ENCODE measurements at places on chromosomes 4 and X.

DNA sequence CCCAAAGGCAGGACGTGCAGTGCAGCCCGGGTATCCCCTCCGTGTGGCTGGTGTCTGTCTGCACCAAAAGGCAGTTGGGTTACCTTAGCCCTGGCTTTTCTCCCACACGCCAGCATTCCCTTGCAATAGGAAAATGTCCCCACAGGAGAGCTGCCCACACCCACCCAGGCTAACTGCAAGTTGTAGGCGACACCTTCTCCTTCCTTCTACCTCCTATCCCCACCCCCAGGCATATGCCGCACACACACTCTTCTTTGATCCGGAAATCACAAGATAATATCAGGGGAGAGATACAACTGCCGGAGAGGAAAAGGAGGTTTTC lies 444 bp upstream of the APBB2 start:
- no peak for DNase-seq

DNA sequence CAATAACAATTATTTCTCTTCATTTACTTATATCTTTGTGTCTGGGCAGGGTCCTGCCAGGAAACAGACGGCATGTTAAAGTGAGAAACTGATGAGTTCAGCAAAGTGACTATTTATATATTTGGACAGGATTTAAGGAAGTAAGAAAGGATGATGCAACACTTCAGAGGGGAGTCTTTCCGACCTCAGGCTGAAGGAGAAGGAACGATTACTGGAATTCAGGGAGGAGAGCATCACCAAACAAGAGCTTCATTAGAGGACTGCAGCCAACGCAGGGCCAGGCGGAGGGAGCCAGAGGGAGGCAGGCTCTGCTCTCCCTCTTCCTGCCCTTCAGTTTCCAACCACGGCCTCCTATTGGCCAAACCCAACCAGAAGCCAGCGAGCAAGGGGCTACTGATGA lies 1.5 kb upstream of the TLR7 start:
- no peak for DNase-seq

GRCh38 chr4:165783626-165784025 lies 89.4 kb upstream of the TLL1 start:
- no peak for DNase-seq

DNA sequence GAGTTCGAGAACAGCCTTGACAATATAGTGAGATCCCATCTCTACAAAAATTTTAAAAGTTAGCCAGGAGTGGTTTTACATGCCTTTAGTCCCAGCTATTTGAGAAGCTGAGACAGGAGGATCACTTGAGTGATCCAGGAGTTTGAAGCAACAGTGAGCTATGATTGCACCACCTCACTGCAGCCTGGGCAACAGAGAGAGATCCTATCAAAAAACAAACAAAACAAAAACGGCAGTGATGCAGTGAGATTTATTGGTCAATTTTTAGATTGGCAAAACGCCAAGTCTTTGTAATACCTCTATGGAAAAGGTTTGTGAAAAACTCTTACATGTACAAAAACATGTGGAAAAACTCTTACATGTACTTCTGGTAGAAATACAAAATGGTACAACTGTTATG lies 91.3 kb downstream of the PTPN13 start:
- DNase-seq = no peak

DNA sequence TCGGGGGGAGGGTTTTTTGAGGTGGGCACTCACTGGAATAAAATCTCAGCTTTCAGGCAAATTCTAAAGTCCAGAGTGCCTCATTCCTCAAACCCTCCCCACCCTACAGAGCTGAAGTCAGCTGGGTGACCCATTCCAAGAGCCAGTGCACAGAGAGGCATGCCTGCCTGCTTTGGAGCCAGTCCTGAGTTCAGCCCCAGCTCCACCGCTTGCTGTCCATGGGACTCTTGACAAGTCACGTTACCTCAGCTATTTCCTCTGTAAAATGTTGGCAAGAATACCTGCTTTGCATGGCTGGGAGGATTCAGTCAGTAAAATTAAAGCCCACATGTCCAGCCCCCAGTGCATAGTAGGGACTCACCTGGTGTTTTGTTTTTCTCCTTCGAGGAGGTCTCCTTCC lies 125.9 kb upstream of the PJA1 start:
- no peak for DNase-seq

- no peak for DNase-seq
Measured at GRCh38 chr4:156643826-156644225, 327.8 kb downstream of the PDGFC start.

DNA sequence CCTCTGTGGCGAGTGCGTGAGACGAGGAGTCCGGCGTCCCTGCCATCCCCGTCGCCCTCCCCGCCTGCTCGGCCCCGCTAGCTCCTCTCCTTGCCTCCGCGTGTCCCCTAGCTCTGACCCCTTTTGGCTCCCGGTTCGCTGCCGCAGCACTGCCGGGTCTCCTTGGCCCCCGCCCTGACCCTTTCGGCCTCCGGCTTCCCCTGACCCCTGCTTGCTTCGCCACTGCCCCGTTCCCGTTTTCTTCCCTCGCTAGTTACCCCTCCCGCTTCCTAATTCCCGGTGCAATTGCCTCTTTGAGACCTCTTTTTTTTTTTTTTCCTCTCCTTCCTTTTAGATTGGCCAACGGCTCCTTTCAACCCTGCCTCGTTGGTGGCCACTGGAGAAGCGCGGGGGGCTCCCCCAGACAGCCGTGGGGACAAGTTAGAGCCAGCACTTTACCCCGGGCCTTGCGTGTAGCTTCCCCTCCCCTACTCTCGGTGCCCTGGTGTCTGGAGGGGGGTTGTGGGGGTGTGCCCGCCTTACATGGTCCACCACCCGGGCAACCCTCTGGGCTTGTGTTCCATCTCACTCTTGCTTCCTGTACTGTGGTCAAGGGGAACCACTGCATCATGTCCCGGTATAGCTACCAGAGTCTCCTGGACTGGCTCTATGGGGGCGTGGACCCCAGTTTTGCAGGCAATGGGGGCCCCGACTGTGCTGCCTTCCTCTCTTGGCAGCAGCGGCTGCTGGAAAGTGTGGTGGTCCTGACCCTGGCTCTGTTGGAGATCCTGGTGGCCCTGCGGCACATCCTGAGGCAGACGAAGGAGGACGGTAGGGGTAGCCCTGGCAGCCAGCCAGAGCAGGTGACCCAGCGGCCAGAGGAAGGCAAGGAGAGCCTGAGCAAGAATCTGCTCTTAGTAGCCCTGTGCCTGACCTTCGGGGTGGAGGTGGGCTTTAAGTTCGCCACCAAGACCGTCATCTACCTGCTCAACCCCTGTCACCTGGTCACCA lies 548 bp downstream of the TMEM164 start:
- peak; percentile 6 for DNase-seq

DNA sequence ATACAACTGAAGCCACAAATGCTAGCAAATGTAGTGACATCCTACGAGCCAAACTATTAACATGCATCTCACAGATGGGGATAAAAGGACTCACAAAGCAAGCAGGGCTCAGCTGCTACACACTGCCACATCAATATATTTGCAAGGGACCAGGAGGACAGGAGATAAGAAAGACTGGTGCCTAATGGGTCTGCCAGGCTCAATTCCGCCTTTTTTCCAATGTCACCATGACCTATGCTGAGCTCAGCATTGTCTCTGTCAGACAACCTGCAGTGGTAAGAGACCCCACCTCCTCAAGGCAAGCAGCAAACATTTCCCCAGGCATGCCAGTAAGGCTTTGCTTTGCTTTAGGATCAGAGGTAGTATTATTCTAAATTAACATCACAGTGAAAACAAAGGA lies 435 bp downstream of the DCX start:
- DNase-seq = no peak
